ENCODE measurements at places on chromosomes 3 and 15.
A peak's percentile ranks its signal among the peaks of the same experiment; 100 is the strongest.

DNA sequence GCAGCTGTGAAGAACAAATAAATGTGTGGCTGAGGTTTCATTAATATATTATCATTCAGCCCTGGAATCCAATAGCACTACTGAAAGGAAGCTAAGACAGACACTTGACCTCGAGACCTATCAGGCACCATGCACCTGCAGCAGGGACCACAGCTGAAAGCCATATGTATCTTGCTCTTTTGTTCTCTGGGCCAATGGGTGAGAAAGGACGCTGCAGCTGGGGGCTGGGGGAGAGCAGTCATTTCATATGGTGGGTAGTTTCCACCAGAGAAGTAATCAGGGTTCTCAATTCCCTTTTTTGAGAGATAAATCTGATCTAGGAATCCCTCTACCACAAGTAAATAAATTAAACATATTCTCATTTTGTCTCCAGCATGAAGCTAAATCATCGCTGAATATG lies 225.6 kb upstream of the STRIT1 start:
- no peak for DNase-seq

GRCh38 chr3:78867409-78868372 lies 900.1 kb downstream of the ROBO1 start:
- DNase-seq: no peak

DNA sequence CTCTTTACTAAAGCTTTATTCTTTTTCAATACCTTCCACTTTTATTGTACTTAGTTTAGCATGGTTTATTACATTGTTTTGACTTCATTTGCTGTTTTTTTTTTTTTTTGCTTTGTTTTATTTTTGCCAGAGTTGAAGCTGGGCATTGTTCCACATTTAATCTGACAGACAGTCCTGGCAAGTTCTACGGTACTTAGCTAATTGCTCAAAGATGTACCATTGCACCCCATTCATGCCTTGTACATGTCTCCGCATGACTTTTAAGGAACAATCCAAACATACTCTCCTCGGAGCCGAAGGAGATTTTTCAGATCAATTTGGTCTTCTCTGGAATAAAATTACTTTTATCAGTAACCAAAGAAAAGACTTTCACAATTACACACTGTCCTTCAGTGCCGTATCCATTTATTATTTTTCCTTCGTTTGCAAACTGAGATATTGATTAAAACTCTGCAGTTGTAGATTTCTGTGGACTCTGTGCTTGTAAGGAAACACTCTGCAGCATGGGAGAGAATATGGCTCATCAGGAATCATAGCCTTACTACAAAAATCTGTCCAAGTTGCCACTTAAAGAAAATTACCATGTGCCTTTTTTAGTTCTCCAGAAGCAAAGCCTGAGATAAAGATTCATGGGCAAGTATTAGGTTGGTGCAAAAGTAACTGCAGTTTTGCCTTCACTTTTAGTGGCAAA lies 952.0 kb downstream of the AGBL1 start:
- no peak for DNase-seq

GRCh38 chr15:95923792-95924191 lies 406.7 kb upstream of the NR2F2 start:
- DNase-seq: no peak

GRCh38 chr3:47594792-47595191 lies 16.1 kb upstream of the CSPG5 start:
- DNase-seq: no peak

GRCh38 chr3:172750368-172751174 lies at the start of gene ECT2:
Gene ECT2 (plus strand): TSS chr3:172750726. CDS start chr3:172754531, 3,805 bp downstream.
- peak; percentile 100 for DNase-seq

- DNase-seq: no peak
These were observed 11.0 kb downstream of the POMGNT2 start for GRCh38 chr3:43094851-43095250.

- DNase-seq: peak; percentile 74
These were observed 216.0 kb upstream of the ZBTB20 start for GRCh38 chr3:115363071-115363470.

DNA sequence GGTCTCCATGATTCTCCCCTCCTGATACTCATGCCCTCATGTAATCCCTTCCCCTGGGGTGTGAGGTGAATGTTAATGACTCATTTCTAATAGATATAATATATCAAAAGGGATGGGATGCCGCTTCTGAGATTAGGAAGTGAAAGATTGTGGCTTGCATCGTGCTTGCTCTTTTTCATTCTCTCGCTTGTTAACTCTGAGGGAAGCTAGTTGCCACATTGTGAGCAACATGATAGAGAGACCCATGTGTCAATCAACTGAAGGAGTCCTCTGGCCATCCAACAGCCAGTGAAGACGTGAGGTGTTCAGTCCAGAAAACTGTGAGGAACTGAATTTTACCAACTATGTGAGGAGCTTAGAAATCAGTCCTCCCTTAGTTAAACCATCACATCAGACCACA lies 28.9 kb upstream of the DRD3 start:
- DNase-seq: no peak

DNA sequence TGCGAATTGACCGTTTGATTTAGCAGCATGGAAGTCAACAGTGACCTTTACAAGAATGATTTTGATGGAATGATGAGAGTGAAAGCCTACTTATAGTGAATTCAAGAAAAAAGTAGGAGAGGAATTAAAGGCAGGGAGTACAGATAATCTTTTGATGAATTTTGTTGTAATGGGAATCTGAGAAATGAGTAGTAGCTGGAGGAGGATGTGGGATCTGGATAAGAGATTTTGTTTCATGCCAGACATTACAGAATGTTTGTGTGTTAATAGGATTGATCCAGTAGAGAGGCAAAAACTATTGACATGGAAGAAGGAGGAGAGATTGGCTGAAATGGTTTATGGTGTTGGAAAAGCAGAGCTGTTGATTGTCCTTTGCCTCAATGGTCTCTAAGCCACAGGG lies 17.4 kb upstream of the ZNF609 start:
- no peak for DNase-seq

GRCh38 chr3:113409676-113410075 lies 31.6 kb downstream of the CFAP44 start:
- peak; percentile 32 for DNase-seq

- DNase-seq: no peak
These were observed 105.4 kb downstream of the CACNA1D start for GRCh38 chr3:53599771-53600170.

- no peak for DNase-seq
These were observed 8.9 kb downstream of the FAM3D start for GRCh38 chr3:58657571-58658141.

DNA sequence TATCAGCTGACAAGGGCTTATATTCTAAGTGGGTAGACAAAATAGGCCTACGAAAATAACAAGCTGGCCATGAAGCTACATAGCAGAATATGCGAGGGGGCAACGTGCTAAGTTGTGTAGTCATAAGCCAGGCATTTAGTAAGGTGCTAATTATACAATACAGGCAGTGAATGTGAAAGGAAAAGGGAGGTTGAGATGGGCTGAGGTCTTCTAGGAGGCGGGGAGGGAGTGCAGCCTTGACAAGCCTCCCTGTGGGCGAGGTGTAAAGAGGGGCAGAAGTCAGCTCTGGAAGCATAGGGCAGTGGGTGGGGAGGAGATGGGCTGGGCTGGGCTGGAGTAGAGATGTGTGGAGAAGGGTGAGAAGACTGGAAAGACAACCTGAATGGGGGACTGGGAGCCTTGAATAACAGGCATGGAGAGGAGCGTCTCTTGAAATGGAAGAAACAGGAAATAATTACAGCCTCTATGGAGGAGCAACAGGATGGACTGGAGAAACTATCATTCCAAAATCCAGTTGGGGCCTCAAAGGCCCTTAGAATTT lies 1.2 kb downstream of the TIGIT start:
- no peak for DNase-seq

GRCh38 chr15:28023422-28023821 lies 75.7 kb downstream of the OCA2 start:
- DNase-seq: no peak

DNA sequence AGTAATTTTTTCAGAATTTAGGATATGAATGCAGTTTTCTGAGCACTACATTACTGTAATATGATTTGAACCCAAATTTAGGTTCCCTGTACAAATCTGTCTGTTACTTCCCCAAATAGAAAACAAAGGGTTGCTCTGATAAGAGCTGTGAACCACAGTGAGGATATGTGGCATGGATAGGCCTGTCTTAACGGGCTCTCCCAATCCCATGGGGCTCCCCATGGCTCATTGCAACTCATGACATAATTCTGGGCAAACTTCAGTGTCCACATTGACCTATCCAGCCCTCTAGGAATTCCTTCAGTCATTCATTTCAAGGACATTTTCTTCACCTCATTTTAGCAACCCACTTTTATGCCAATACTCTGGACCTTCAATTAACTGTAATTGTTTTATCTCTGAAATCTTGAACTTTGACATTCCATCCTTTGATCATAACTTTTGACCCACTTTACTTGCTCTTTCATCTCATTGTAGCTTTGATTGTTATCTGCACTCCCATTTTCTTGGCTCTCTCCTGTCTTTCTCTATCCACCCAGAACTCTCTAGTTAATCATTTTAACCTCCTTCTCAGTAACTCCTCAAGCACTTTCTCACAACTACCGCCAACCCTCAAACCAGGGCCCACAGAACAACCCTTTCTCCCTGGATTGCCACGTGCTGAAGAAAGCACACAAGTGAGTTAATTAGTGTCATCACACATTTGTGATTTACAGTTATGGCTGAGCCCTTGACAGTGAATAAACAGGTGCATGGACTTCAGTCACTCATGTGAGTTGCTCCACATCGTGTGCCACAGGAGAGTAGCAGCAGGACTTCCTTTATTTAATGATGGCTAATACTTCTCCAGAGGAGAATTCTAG lies 94.9 kb upstream of the AADACL2 start:
- no peak for DNase-seq
